Large intestine (tissue), 12 donors: ENCODE measurements at places on chromosomes 16 and 17. TPM values are rescaled to one million over a fixed set of nuclear protein-coding genes. Genes with fewer than 3 reads are reported as not detected.

- DNase-seq, result no peak
These were observed 9.8 kb upstream of the CBFB start for GRCh38 chr16:67019171-67019570.

NAGS gene
- polyA plus RNA-seq, result 37.5 TPM

CRLF3 gene
- polyA plus RNA-seq, result 11.0 TPM

GRCh38 chr17:62900096-62900495, 65.9 kb upstream of the TANC2 start:
- DNase-seq, result no peak

FBXL16 gene
- polyA plus RNA-seq, result 3.8 TPM

DNA sequence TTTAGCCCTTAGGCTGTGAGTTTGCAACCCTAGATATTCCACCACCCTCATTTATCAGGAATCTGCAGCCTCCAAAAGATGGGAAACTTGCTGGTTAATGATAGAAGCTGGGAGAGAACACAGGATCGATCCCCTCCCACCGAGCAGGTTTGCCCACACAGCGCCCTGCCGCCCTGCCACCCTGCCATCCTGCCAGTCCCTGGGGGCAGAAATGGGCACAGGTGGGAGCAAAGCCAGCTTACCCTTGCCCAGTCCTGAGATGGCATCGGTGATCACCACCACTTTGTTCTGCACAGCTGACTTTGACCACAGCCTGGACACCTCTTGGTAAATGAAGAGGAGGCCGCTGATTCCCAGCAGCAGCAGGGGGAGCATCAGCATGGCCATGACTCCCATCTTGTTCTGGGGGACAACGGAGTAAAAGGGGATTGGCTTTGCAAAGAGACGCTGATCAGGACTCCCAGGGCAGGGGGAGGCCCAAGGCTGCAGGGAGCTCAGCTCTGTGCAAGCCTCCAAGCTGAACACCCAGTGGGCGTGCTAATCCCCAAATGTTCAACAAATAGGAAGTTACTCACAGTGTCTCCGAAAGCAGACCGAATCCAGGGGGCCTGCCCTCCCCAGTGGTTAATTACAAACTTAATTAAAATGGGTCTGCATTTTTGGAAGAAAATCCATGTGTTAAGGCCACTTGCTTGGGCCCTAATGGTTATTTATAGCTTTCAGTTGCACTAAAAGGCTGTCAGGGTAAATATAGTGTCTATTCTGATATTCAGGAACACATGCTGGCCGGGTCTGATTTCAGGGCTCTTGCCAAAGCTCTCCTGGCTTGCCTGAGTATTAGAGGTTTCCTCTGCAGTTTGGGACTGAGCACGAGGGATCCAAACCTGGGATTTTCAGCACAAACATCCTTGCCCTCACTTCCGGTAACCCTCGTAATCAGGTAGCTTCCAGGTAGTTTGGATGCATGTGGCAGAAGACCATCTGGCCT, at the start of gene DHRS7C:
DHRS7C (minus strand) TSS at position 704 of the 988 bp plus-strand sequence; CDS start at position 396, 308 bp downstream.
- no peak for DNase-seq

MPDU1 gene
- polyA plus RNA-seq, result 105 TPM

PRSS33 gene
- 0.13 TPM for polyA plus RNA-seq

TBC1D3L gene
- polyA plus RNA-seq, result 18.9 TPM

GRCh38 chr17:78974635-78975591, 4.8 kb downstream of the LGALS3BP start:
- no peak for DNase-seq

DNA sequence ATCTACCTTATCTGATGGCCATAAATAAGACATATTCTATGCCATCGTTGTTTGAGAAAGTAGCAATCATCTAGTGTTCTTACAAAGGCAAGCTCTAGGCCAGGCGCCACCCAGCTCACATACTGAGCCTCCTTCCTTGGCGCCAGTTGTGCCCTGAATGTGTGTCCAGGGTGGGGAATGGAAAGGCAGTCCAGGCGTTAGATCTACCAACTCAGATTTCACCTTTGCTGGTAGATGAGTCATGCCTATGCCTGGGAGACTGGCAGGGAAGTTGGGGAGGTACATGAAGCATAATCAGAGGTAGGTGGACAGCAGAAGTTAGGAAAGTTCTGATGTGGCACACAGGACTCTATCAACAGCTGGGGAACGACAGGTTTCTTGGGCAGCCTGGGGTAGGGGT, 23.6 kb downstream of the SDR42E1 start:
- DNase-seq, result no peak

- peak; percentile 55 for DNase-seq
These were observed 5.2 kb downstream of the PECAM1 start for GRCh38 chr17:64385187-64386083.

DNA sequence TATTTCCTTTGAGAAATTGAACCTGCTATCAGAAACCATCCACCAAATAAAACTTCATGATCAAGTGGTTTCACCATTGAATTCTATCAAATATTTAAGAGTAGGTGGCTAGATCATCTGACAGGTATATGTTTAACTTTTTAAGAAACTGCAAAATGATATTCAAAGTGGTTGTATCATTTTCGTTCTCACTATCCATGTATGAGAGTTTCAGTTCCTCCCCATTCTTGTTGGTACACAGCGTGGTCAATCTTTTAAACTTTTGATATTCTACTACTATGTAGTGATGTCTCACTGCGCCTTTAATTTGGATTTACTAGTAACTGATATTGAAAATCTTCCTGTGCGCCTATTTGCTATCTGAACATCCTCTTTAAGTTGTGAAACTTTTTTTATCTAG, 163.7 kb downstream of the CYB561 start:
- no peak for DNase-seq

DNA sequence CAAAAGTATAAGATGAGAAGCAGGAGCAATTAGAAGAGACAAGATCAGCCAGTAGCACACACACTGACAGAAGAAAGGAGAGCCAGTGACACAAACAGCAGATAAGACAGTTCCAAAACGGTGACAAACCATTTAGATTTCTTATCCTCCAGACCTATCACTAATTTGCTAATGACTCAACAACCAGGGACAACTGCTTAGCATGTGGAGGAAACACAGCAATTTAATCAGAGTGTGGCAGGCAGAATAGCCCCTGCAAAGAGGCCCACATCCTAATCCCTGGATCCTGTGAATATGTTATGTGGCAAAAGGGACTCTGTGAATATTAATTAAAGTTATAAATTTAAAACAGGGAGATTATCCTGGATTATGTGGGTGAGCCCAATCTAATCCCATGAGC, 81.1 kb downstream of the CACNG1 start:
- no peak for DNase-seq

- no peak for DNase-seq
These were observed 42.4 kb downstream of the SREBF1 start for GRCh38 chr17:17794382-17794781.

DNA sequence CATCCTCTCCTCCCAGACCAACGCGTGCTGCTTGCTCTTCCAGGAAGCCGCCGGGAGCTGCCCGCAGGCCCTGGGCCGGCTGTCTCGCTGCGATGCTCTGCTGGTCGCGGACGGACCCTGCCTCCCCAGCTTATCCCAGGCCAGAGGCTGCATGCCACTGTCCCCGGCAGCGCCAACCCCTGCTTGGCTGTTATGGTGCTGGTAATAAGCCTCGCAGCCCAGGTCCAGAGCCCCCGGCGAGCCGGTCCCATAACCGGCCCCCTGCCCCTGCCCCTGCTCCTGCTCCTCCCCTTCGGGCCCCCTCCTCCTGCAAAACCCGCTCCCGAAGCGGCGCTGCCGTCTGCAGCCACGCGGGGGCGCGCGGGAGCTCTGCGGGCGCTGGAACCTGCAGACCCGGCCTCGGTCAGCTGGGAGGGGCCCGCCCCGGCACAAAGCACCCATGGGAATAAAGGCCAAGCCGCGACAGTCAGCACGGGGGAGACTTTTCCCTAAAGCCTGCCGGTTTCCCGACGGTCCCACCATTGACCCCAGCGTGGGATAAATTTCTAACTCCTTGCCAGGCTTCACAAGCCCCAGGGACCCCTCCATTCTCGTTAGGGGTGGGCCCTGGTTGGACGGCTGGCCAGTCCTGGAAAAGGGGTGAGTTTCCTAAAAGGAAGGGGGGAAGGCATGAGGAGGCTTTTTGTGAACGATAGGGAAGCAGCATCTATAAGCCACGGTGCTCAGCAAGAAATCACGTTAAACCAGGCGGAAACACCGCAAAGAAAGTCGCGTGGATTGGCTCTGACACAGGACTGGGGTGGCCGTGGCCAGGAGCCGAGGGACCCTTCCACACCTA, 11.2 kb downstream of the ENPP7 start:
- peak; percentile 87 for DNase-seq

DNA sequence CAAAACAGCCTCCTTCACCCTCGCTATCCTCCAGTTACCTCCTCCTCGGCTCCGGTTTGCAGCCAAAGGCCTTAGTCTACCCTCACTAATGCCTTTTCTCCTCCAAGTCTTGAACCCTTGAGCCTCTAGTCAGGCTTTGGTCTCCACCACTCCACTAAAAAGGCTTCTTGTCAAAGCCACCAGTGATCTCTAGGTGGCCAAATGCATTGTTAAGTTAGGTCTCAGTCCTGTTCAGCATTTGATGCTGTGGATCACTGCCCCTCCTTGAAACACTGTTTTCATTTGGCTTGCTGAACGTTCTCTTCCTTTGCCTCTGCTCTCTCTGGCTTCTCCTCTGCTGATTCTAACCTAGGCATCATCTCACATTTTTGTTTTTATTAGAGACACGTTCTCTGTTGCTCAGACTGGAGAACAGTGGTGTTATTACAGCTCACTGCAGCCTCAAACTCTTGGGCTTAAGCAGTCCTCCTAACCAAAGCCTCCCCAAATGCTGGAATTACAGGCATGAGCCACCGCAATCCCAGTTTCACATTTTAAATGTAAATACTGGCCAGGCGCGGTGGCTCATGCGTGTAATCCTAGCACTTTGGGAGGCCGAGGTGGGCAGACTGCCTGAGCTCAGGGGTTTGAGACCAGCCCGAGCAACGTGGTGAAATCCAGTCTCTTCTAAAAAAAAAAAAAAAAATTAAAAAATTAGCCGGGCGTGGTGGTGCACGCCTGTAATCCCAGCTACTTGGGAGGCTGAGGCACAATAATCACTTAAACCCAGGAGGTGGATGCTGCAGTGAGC, 1.1 kb downstream of the SGF29 start:
- no peak for DNase-seq

DNA sequence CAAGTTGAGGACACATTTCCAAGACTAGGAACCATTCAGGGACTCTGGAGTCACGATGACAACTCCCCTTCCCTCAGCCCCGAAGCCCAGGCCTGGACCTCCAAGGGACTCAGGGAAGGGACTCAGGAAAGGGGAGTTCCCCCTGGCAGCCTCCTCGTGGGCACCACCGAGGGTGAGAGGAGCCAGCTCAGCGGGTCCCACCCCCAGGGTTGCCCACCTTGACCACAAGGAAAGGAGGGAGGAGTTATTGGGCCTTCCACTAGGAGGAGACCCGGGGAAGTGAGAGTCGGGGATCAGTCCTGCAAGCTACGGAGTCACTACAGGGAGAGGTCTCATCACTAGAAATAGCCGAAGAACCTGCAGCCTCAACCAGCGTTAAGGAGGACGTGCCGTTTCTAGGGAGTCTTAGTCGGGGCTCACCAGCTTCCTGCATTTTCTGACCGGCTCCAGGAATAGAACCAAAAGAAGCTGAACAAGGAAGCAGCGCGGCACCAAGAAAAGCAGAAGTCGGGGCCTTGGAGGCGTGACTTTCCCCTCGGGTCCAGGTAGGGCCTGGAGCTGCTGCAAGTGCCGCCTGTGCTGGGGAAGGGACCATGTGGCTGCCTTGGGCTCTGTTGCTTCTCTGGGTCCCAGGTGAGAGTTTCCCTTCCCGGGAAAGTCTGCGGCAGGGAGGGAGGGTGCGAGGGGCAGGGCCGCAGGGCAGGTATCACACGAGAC, at the start of gene CD300A:
CD300A (plus strand) TSS at position 524 of the 717 bp plus-strand sequence; CDS start at position 594, 70 bp downstream.
- DNase-seq, result no peak

- DNase-seq, result peak; percentile 82
These were observed 32.7 kb upstream of the LITAF start for GRCh38 chr16:11619327-11619851.

DNA sequence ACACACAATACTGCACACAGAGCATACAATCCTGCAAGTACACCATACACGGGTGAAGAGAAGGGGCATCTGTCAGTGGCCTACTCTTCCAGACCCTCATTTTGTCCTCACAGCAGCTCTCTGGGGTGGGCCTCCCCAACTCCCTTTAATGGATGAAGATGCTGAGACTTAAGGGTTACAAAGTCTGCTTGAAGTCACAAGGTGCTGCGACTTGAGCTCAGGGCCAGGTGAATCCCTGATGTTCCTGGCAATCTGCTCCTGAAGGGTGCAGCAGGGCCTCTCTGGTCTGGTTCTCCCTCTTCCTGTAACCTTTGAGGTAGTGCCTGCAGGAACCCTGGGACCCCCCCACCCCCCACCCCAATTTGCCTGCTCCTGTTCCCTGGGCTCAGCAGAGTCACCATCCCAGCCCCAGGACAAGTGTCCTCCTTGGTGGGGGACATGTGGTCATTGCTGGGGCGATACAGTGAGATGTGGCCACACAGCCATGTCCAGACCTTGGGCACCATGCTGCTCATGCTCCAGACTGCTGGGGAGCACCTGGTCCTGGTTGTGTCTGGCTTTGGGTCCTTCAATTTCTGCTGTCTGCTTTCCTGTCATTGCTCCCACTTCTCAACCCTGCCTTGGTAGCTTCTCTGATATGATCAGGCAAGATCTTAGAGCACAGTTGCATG, 107.5 kb downstream of the METRNL start:
- DNase-seq, result no peak

GRCh38 chr16:70432356-70432722, 6.6 kb downstream of the ST3GAL2 start:
- DNase-seq, result peak; percentile 51

- DNase-seq, result no peak
These were observed 6.5 kb upstream of the HOXB13 start for GRCh38 chr17:48735062-48735351.

CDRT15 gene
- 0.34 TPM for polyA plus RNA-seq

DNA sequence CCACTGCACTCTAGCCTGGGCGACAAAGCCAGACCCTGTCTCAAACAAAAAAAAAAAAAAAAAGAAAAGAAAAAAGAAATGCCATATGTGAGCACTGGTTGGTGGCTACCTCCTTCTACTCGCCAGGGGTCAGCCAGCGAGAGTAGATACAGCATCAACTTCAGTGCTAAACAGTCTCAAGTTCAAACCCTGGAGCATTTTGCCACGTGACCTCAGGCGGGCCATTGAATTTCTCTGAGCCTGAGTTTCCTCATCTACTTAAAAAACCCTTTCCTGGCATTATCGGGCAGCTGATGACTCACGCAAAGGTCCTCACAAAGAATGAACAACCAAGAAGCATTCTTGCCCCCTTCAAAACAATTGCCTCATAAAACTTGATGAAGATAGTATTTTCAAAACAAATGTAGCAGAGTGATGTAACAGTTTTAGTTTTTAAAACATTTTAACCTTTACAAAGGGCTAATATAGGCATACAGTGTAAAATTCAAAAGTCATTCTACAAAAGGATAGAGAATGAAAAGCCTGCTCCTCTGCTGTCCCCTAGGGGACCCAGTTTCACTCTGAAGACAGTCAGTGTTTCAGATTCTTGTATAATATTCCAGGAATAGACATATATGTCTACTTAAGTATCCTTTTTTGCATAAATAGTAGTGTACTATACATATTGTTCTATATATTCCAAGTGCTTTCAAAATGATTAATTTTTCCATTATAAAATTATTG, 28.4 kb downstream of the DNAH2 start:
- DNase-seq, result no peak

GRCh38 chr17:81976332-81977210, 858 bp upstream of the ASPSCR1 start:
- peak; percentile 63 for DNase-seq

MARCHF10 gene
- polyA plus RNA-seq, result 0.15 TPM
